NCI-H187 (cell line): ENCODE measurements at places on chromosomes 7 and 10.

DNA sequence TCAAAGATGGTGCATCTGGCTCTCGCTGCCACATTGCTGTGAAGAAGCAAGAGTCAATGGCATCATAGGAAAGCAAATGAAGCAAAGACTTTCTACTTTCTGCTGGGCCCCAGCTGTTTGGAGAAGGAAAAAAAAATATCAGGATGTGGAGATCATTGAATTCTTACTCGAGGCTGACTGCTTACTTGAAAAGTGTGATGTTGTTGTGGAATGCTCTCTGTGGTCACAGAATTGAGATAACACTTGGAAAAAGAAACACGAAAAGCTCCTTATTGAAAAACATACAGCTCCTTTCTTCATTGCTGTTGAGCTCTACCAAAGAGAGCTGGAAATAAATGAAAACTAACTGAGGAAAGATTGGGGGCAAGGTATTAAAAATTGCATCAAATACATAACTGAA is 157.4 kb upstream of the TBX20 start:
- DNase-seq: no peak

DNA sequence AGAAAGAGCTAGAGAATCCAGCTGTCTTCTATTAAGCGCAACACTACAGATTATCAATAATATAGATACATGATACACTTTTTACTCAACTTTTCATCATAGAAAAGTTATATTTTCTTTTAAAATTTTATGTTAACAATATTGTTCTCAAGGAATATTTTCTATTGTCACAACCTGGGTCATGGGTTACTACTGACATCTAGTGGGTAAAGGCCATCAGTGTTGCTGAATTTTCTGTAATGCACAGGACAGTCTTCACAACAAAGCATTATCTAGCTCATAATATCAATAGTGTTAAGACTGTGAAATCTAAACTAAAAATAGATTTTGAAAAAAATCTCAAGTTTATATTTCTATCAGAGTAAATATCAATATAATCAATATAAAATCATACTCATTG is 209.8 kb downstream of the ZNF33B start:
- DNase-seq: no peak

- DNase-seq: no peak
These were observed 11.2 kb upstream of the PRDX3 start for GRCh38 chr10:119189811-119190282.

GRCh38 chr10:16449454-16449853 is 12.6 kb downstream of the PTER start:
- no peak for DNase-seq

GRCh38 chr7:122487131-122487530 is 182.6 kb upstream of the FEZF1 start:
- no peak for DNase-seq

DNA sequence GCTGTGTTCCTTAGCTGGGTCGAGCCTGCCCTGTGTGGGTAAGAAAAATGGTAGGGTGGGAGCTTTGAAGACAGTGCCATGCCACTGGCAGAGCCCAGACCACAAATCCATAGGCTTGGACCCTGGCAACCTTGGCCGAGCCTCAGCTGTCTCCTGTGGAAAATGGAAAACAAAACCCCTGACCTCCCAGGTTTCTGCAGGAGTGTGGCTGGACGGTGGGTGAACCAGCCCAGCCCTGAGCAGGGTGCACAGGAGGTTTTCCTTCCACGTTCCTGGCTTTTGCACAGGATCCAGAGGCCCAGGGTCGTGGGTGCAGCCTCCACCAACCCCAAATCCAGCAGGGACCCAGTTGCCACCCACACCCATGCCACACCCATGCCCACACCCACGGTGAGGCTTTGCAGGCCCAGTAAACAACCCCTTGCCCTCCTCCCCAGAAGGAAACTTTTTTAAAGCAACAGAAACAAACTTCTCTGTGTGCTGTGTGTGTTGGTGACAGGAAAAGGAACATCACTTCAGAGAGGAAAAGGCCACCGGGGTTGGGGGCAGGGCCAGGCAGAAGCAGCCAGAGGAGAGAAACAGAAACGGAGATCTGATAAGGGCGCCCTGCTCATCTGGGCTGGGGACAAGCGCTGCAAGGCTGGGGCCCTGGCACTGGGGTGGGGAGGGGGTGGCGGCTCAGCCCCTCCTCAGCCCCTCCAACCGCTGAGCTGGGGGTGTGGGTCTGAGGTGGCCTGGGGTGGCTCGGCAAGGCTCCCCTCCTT is 20.7 kb upstream of the ZMIZ1 start:
- DNase-seq: no peak

DNA sequence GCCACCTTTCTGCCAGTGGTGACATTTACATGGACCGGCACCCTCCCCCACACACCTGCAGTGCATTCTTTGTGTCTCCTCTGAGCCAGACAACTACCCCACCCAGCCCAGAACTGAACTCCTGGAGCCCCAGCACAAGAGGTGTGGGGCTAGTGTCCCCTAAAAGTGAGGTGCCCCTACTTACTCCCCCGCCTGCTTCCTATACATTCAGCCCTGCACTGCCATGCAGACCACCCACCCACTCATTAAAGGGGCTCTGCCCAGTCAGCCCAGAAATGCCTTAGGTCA is 1.9 kb downstream of the SAP25 start:
- no peak for DNase-seq

GRCh38 chr7:8322667-8323066 is 60.7 kb upstream of the ICA1 start:
- no peak for DNase-seq

DNA sequence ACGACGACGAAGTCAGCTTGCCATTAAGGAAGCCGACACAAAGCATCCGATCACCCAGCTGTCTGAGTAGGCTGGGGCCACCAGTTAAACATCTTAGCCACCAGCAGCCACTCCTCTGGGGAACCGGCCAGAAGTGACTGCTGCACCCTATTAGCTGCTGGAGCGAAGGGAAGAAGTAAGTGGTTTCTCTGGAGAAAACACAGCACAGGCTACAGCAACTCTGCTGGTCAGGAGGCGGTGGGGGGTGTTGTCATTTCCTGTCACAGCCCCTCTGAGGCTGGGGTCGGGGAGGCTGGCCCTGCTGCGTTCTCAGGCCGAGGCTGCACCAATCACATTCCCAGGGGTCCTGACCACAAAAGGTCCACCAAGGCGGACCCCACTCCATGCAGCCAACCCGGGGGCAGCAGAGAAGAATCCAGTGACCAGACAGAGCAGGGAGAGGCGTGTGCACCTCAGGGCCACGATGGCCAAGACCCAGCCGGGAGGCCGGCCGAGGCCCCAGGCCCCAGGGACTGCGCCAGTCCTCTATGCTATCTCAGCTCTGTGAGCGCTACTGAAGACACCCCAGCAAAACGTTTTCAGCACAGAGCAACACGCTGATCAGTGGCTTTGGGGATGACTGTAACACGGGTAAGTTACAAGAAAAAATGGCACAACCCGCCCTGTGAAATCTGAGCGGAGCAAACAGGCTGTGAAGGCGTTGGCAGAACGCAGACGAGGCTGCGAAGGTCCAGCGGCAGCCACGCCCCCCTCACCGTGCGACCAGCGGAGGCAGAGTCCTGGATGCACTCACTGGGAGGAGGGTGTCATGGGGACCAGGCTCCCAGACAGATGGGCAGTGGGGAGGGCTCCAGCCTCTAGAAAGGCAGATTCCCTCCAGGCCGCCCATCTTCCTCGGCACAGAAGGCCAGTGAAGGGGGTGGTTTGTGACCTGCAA is 24.8 kb downstream of the STK32C start:
- no peak for DNase-seq
